Small intestine (tissue), 16 donors: ENCODE measurements at places on chromosomes 2 and 18.

DNA sequence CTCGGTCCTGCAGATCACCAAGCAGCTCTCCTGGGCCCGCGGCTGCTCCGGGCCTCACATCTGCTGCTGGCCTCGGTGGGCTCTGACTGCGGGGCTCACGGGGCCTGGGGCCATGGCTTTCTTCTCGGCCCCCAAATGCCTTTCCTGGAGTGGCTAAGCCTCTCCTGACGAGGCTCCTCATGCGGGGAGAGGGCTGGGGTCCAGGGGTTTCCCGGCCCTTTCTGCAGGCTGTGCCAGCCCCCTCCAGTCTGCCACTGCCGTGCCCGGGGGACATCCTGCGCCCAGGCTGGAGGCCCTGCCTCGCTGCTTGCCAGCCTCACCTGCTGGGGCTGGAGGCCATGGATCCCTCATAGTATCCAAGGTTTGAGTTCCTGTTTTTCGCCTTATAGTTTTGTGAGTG, 23.8 kb downstream of the PRELID3A start:
- DNase-seq = no peak

DNA sequence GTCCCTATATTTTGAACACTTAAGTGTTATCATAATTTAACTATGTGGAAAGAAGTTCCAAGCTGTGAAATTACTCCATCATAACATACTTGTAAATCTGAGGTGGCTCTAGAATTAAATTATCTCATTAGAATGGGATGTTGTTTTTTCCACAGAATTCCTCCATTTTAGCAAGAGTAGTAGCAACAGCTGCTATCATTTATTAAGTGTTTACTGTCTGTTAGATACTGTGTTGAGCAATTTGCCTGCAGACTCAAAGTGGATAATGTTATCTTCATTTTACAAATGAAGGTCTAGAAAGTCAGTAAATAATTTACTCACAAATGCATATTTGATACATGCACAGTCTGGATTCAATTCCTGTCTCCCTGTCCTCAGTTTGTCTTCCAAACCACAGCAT, 504.8 kb upstream of the NRP2 start:
- DNase-seq = no peak

DNA sequence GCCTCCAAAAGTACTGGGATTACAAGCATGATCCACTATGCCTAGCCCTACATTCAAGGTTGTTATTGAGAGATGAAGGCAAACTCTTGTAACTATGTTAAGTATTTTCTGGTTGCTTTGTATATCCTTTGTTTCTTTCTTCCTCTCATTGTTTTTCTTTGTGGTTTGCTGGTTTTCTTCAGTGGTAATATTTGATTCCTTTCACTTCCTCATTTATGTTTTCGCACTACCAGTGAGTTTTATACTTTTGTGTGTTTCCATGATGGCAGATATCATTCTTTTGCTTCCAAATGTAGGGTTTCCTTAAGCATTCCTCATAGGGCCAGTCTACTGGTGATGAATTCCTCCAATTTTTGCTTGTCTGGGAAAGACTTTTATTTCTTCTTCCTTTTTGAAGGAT, 90.2 kb downstream of the NCK2 start:
- no peak for DNase-seq

DNA sequence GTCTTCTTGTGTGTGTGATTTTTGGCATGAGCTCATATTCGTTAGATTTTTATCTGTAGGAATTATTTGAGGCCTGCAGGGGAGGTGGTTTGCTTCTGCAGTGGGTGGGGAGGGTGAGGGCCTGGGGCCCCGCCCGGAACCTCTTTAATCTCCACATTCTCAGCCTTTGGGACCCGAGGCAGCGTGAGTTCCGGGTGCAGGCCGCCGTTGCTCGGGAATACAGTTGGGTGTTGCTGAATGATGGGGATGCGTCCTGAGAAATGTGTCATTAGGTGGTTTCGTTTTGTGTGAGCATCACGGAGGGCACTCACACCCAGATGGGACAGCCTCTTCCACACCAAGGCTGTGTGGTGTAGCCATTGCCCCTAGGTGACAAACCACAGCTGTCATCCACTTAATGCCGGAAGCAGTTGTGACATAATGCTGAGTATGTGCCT, 13.7 kb upstream of the GAL3ST2 start:
- DNase-seq = no peak

GRCh38 chr2:216279459-216279858, 92.8 kb downstream of the MARCHF4 start:
- no peak for DNase-seq
